ENCODE measurements at places on chromosomes 2 and 18.

- DNase-seq, result no peak
Measured at GRCh38 chr2:101306410-101306809, 2.1 kb downstream of the RNF149 start.

DNA sequence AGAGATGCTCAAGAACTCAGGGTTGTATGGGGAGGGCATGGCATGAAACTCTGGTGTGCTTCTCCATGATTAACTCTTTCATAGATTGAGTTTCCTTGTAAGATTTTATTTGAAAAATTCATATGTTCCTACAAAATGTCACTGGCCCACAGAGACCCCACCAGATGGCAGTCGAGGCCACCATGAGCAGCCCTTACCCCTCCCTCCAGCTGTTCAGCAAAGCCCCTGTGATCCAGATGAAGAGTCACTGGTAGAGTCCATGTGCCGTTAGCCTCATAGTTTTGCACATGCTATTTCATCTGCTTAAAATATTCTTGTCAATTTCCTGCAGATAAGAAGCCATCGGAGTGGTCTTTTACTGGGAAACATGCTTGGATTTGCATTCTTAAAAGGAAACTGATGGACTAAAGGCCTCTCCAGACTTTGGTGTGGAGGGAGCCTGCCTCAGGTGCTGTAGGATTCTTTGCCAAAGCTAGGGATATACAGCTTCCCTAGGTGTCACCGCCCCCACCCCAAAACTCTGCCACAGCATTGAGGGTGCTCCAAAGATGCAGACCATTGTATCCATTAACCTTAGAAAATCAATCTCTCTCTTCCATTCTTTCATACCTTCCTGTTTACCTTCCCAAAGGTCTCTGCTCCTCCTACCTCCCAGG is 18.8 kb downstream of the ZNF385B start:
- no peak for DNase-seq

GRCh38 chr18:28682912-28683311 is 506.0 kb upstream of the CDH2 start:
- DNase-seq, result no peak

GRCh38 chr18:44497757-44498490 is 182.8 kb upstream of the SETBP1 start:
- DNase-seq, result no peak

DNA sequence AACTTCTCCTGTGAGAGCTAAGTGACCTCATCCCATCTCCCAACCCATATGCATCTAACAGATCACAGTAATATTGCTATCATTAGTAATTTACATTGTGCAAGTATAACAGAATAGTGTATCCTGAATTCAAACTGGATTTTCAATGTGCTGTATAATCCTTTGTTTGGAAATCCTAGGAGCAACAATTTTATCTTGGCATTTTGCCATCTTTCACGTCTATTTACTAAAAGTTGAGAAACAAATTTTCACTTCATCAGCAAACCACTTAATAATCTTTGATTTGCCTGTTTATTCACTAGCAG is 3.8 kb downstream of the HNRNPLL start:
- no peak for DNase-seq

- no peak for DNase-seq
Measured at GRCh38 chr2:85318222-85319074, 9.3 kb downstream of the TGOLN2 start.

GRCh38 chr2:69741229-69741574 is 732 bp upstream of the ANXA4 start:
- peak; percentile 41 for DNase-seq

- DNase-seq, result no peak
Measured at GRCh38 chr2:195672674-195673073, 15.6 kb downstream of the SLC39A10 start.

DNA sequence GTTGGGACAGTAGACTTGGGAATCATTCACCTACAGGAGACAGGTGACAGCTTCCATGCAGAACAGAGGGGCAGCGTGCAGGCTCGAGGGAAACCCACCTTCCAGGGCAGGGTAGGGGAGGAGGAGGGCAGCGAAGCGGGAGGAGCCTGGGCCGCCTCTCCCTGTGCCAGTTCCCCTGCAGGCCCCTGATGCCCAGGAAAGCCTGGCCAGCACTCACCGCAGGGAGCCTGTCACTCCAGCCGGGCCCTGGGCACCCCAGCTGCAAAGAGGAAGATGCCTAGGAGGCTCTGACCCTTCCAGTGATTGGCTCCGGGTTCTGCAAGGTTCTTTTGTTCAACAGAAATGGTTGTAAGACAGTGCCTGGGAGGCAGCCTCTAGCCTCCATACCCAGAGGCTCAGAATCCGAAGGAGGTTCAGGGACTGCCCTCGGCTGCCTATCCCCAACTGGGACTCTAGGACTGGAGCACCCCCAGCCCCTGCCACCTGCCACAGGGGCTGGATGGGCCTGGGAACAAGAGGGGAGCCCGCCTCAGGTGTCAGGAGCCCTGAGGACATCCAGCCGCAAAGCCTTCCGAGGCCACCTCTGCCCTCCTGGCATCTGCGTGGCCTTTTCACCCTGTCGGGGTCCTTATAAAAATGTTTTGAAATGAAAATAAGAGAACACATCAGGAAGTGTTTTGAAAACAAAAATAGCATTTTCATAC is 103.2 kb downstream of the PTGR3 start:
- DNase-seq, result no peak

DNA sequence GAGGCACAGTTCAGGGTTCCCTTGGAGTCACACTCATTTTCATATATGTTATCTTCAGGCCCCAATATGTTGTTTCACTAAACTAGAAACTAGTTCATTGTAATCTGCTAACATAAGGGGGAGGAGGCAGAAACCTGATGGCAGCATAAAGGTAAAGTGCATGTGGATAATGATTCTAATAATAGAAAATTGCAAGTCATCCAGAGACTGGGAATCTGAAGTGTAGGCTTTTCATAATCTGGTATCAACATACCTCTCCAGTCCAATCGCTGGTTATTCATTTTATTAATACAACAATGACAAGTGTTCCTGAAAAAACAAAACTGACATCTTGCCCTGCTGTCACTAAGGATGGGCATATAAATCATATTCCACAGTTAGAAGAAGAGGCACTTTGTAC is 326.3 kb upstream of the ZNF804A start:
- no peak for DNase-seq

DNA sequence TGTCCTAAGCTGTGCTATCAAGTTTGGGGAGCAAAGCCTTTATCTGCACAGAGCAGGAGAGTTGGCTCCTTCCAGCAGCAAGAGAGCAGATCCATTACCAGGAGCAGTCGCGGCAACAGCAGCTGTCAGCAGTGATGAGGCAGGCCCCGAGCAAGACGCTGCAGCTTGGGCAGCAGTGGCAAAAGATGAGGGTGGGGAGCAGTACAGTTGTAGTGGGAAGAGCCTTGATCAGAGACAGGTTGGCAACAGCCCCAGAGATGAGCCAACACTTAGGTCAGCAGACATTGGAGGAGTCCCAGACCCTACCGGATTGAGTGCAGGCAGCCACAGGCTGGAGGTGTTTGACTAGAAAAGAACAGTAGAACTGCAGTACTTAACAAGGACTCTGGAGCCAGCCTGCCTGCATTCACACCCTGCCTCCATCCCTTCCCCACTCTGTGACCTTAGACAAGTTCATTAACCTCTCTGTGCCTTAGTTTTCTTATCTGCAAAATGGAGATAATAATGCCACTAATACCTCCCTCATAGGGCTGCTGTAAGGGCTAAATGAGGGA is 117.1 kb upstream of the SERTAD2 start:
- DNase-seq, result no peak

GRCh38 chr18:69097349-69097748 is 299.5 kb downstream of the CCDC102B start:
- DNase-seq, result no peak
